NCI-H446 (cell line): ENCODE measurements at places on chromosomes 12 and 14.
A peak's percentile ranks its signal among the peaks of the same experiment; 100 is the strongest.

- no peak for DNase-seq
These were observed 23.8 kb upstream of the STK38L start for GRCh38 chr12:27220055-27220987.

GRCh38 chr12:125873016-125873415 lies 807.8 kb downstream of the AACS start:
- DNase-seq = no peak

- DNase-seq = peak; percentile 24
These were observed 9.4 kb downstream of the GCH1 start for GRCh38 chr14:54893151-54893760.

DNA sequence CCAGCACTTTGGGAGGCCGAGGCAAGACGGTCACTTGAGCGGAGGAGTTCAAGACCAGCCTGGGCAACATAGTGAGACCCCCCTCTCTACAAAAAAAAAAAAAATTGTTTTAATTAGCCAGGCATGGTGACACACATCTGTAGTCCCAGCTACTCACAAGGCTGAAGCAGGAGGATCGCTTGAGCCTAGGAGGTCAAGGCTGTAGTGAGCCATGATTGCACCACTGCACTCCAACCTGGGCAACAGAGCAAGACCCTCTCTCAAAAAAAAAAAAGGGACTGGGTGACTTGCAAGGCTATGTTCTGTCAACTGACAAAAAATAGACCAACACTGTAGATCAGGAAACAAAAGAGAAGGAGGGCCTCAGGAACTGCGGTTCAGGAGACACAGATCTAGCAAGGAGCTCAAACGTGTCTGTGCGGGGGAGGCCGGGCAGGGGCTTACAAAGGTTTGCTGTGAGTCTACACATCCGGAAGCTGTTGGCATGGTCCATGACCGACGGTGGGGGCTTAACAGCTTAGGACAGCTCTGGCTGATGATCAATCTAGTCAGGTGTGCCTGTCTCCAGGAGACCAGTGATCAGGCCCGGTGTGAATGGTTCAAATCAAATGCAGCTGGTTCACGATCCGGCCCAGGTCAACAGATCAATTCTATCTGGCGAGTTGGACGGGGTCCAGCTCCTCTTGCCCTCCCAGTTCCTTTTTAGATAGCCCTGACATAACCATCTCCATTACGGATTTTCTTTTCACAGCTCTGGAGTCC lies 31.7 kb upstream of the INF2 start:
- DNase-seq = no peak

DNA sequence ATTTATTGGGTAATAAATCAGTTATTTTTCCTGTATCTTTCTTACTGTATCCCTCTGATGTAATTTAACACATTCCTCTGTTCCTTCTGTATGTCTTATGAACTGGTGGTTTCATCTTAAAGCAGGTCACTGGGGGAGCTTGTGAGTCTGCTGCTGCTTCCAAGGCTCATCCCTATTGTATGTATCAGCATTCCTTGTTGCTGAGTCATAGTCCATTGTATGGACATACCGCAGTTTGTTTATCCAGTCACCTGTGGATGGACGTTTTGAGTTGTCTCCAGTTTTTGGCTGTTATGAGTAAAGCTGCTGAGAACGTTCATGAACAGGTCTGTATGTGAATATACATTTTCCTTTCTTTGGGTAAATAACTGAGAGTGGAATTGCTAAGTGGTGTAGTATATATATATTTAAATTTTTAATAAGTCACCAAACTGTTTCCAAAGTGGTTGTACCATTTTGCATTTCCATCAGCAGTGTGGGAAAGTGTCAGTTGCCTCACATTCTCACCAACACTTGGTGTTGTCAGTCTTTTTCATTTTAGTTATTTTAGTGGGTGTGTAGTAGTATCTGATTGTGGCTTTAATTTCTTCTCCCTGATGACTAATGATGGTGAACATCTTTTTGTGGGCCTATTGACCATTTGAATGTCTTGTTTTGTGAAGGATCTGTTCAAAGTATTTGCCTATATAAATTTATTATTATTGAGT lies 82.7 kb downstream of the BEGAIN start:
- DNase-seq = no peak

GRCh38 chr12:111868676-111869588 lies 26.9 kb downstream of the MAPKAPK5 start:
- no peak for DNase-seq

GRCh38 chr12:106127338-106128126 lies 11.2 kb downstream of the NUAK1 start:
- no peak for DNase-seq

DNA sequence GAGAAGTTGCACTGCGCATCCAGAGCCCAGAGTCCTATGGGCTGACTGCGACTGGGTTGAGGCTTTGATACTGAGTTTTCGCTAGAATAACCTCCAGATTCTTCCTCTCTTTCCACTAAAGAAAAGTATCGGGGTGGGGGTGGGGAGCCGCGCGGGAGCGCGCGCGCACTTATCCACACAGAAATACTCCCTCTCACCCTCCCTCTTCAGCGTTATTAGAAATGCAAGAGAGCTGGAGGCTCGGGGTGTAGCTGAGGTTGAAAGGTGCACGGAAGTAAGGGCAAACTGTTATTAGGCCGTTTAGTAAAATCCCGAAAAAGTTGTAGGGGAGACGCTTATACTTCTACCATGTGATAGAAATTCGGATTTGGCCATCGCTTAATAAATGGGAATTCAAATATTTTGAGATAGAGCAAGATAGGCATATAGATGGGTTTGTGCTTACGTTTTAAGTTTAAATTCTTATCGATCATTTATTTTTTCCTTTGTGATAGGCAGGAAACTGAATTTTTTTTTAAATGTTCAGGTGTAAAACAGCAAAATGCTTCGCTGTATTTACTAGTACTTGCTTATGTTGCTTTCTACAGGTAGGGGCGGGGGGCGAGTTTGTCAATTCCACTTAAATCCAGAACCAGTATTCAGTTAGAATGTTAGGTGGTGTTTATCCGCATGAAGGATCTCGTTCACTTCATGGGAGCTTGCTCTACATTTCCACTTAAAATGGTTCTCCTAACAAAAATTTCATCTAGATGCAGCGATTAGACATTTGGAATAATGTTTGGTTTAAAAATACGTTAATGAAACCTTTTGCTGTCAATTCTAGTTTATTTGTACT lies 1.1 kb downstream of the ARHGAP5 start:
- peak; percentile 25 for DNase-seq

DNA sequence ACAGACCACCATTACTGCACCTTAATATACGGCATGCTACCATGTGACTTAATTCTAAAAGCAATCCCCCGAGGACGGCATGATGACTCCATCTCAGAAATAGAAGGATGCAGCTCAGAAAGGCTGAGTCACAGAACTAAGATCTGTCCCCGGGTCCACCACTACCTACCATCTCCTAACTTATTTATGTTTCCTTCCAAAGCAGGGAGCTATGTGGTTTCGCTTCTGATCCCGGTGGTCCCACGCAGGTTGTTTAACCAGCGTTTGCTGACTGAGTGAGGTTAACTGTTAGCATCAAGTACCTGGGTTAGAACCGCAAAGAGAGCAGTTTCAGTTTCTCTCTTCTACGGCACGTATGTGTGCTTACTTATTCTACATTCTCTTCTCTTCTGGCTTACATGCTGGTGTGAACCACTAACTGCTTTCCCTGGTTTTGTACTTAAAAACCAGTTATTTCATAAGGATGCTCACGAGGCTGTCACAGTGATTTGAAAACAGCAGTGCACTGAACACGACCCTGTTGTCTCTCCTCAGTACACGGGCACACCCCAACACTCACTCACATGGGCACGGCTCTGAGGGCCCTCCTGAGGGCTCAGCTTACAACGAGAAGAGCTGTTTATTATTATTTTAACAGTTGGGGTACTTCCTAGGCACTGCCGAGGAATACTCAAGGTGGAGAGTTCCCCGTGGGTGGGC lies 66.7 kb downstream of the CCDC88C start:
- DNase-seq = no peak
